ENCODE measurements at places on chromosomes 4 and X.

DNA sequence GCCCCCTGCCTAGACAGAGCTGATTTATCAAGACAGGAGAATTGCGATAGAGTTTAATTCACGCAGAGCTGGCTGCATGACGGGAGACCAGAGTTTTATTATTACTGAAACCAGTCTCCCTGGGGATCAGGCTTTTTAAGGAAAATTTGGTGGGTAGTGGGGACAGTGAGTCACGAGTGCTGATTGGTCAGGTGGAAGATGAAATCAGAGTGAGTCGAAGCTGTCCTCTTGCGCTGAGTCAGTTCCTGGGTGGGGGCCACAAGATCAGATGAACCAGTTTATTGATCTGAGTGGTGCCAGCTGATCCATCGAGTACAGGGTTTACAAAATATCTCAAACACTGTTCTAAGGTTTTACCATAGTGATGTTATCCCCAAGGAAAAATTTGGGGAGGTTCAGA lies 36.6 kb downstream of the MYOZ2 start:
- no peak for DNase-seq

- no peak for DNase-seq
Measured at GRCh38 chrX:11952176-11952720, 186.0 kb upstream of the FRMPD4 start.

DNA sequence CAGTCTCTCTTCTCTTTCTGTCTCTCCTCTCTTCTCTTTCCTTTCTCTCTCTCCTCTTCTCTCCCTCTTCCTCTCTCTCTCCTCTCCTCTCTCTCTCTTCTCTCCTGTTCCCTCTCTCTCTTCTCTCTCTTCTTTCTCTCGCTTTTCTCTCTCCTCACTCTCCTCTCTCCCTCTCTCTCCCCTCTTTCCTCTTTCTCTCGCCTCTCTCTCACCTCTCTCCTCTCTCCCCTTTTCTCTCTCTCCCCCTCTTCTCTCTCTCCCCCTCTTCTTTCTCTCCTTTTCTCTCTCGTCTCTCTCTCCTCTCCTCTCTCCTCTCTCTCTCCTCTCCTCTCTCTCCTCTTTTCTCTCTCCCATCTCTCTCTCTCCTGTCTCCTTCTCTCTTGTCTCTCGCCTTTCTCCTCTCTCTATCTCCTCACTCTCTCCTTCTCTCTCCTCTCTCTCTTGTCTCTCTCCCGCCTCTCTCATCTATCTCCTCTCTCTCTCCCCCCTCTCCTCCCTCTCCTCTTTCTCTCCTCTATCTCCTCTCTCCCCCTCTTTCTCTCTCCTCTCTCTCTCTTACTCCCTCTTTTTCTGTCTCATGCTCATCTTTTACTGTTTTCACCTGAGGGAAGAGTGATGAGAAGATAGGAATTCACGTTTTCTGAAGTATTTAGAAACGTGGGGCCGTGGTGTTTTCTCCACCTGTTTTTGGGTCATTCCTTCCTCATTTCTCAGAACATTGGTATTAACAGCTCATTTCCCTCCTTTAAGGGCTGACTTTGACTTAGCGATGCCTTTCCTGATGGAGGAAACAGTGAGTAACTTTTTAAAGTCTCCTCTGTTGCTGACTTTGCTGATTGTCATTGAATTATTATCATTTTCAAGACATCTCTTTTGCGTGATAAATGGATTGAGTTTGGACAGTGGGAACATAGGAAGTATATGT lies 80.6 kb upstream of the CD99 start:
- no peak for DNase-seq

DNA sequence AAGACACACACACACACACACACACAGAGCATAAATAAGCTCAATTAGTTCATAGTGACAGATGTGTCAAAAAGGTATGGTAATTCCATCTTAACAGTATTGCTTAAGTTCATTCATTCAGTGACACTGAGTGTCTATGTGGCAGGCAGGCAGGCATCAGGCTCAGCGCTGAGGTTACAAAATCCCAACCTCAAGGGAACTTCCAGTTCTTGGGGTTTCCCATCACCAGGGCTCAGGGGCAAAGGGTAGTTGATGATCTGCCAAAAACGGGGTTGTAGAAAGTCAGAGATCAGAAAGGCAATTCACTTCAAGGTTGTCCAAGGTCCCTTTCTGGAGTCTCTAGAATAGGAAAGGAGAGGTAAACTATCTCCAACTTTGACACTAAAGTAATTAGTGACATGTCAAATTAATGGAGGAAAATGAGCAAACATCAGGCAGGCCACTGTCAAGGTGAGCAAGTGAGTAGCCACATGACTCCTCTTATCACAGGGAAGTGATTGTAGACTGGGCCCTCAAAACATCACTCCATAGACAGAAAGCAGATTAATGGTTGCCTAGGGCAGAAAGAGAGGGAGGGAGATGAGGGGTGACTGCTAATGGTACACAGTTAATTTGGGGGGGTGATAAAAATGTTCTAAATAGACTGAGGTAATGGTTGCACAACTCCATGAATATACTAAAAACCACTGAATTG lies 41.8 kb downstream of the GPC4 start:
- no peak for DNase-seq

Data from hypothalamus (tissue), 51 donors.